Activated CD8-positive, alpha-beta memory T cell treated with anti-CD3 and anti-CD28 coated beads for 4 hours (primary cell): ENCODE measurements at places on chromosomes 6 and 20.

DNA sequence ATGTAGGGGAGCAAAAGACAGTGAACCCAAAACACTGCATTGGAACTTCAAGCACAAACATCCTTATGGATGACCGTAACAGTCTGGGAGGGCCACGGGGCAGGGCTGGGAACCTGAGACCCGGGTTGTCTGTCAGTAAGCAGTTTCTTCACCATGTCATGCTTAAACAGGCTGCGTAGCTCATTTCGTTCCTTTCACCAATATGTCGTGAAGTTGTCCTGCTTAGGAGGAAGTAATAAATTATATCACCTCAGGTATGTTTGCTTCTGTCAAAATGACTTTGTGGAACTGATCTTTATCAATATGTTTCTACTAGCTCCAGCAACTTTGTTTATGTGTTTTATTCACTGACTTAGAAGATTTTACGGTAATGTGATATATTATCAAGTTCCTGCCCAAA lies 12.4 kb upstream of the MAK start:
- no peak for DNase-seq

DNA sequence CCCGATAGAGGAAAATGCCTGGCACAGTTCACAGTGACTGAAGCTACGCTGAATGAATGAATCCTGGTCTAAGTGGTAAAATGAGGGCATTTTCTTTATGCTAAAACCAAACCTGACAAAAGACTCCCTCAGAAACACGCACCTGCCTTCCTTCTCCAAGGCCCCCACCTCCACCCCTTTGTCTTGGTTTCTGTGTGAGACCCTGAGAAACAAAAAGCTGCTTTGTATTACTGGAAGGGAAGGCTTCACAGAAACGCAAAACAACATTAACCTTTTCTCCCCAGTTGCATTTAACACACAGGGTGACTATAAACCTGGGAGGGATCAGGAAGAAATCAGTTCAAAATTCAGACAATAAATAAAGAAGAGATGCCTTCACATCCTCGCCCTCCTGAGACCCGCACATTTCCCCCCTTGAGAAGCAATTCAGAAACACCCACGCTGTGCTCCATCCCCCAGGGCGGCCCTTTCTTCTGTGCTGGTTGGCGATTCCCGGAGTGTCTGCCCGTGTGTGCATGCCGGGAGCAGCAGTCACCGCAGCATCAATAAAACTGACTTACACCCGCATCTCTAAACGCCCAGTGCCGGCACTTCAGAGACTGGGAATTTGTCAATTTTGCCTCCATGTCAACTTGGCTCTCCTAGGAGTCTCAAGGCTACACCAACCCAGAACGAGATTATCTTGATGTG lies 67.2 kb upstream of the TRAF3IP2 start:
- no peak for DNase-seq

DNA sequence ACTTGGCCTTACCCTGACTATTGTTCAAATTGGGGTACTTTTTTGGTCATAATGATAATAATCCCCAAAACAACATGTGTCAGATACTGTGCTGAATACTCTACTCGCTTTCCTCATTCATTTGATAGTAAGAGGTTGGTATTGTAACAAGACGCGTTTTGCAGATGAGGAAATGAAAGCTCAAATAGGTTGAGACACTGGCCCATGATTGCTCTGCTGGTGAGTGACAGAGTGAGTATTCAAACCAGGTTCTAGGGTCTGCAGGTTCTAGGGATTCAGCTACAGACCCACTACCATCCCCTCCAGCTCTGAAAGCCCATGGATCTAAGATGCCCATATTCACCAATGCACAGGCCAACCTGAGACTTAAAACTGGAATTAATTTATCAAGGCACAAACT lies 1.3 kb upstream of the ENPP4 start:
- DNase-seq = no peak

- no peak for DNase-seq
Measured at GRCh38 chr6:169233181-169233580, 20.5 kb downstream of the THBS2 start.

DNA sequence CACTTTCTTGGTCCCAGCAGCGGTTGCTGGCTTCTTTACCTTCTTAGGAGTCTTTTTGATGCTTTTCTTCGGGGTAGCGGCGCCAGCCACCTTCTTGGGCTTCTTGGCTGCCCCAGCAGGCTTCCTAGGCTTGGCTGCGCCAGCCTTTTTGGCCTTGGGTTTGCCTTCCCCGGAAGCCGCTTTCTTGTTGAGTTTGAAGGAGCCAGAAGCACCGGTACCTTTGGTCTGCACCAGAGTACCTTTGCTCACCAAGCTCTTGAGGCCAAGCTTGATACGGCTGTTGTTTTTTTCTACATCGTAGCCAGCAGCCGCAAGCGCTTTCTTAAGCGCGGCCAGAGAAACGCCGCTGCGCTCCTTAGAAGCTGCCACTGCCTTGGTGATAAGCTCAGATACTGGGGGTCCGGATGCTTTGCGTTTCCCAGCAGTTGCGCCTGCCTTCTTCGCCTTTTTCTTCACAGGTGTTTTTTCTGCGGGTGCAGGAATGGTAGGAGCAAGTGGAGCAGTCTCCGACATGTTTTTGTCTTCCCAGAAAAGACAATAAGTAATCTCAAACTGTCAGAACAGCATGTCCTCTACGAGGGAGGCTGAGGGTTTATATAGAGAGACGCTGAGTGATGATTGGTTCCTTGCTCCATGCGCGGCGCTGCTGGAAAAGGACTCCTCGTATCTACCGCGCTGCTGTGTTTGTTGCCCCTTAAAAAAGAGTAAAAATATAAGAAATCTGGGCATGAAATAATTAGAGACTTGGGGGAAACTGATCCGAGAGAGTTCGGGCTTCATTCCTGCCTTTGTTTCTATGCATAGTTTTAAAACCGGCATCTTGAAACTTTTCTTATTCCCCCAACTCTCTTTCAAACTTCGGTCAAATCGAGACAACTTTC lies 130.3 kb upstream of the BTN3A2 start:
- DNase-seq = no peak

GRCh38 chr20:2104236-2104635 lies 2.6 kb downstream of the STK35 start:
- DNase-seq = no peak

GRCh38 chr20:40438161-40438830 lies 250.7 kb downstream of the MAFB start:
- DNase-seq = no peak

DNA sequence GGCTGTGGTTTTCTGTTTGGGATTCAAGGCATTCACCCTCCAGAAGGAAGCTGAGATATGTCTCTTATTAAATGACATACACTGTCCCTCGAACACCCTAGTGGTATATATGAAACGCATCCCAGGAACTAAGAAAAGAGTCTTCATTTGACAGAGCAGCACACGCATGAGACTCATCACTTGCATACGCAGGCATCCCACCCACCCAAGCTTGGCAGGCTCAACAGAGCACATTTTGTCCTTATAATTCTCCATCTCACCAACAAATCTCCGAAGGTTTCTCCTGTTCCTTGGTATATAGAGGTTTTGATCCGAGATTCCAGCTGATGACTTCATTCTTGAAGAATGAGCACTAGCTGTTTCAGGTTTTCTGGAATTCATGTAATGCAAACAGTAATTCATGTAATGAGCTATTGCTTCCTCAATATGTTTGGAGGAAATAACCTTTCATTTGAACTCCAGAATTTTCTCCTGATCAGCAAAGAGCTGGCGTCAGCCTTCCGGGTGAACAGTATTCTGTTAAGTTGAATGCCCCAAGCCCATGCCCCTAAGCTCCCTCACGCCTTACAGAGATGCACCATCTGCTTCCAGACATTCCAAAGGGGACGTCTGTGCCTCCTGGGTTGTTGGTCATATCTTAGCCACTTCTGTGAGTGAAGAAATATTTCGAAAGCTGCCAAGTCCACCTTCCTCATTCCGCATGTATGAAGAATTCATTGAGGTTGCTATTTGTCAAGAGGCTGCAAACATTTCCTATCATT lies 66.0 kb upstream of the CDH4 start:
- no peak for DNase-seq

- DNase-seq = no peak
Measured at GRCh38 chr6:36946526-36946925, 8.0 kb upstream of the PI16 start.

GRCh38 chr6:145204301-145204700 lies 531.0 kb downstream of the EPM2A start:
- no peak for DNase-seq

DNA sequence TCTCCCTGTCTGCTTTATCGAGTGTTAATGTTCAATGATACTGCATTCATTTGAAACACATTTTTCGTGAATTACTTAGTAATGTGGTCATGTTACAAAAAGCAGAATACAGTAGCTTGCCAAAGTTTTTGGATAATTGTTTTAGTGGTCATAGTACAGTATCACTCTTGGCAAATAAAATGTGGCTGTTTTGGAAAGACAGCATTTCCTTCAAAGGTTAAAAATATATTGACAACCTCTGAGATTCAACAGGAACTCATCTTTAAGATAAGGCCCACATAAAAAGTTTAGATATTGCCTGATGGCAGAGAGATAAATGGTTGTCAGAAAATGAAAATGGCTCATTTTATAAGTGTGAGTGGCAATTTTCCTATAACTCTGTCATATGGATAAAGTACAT lies 297.7 kb upstream of the MAN1A1 start:
- no peak for DNase-seq

DNA sequence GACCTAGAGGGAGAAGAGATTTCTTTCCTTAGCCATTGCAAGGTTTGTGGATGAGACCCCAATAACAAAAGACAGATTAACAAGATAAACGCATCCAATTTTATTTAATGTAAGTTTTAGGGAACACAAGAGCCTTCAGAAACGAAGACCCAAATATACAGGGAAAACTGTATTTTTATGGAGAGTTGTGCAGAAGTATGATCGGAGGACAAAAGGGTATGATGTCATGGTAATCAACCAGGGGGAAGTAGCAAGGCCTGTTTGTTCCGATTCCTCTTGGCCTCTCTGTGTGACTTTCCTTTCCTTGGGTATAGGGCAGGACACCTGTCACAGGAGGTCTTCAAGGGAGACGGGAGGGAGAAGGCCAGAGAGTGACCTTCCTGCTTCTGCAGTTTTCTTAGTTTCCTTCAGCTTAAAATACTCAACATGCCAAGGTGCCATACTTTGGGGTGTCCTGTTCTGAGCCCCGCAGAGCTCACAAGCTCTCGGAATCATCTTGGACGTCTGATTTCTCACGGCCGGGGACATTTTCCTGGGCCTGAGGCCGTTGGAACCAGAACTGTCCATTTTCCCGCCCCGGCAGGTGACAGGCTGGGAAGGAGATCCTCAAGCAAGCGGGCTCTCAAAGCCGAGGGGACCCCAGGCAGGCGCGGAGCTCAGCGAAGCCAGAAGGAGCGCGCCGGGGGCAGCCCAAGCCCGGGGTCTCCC lies 21.7 kb downstream of the TMC2 start:
- DNase-seq = no peak

- no peak for DNase-seq
Measured at GRCh38 chr20:41830702-41831101, 212.5 kb upstream of the CHD6 start.

DNA sequence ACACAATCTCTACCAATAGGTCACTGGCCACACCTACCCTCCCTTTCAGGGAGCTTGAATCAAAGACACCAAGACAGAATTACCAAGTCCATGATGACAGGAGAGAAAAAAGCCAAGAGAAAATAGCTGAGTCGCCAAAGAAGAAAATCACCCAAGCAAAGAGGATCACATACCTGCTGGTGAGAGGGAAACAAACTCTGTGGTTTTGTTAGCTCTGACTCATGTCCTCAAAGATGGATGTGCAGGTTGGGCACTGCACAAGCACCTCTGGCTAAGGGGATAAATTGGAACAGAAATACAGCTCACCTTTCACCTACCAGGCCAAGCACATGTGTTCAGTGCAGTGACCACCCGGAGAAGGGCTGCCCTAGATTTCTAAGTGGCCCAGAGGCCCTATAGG lies 114.8 kb downstream of the TFAP2A start:
- no peak for DNase-seq

GRCh38 chr20:18108326-18108725 lies 29.3 kb upstream of the KAT14 start:
- DNase-seq = no peak

GRCh38 chr6:163529605-163530004 lies 115.1 kb downstream of the QKI start:
- DNase-seq = no peak

- DNase-seq = no peak
Measured at GRCh38 chr6:73388433-73388799, 6.2 kb upstream of the DDX43 start.

- DNase-seq = no peak
Measured at GRCh38 chr6:131808460-131809269, 845 bp downstream of the ENPP1 start.

DNA sequence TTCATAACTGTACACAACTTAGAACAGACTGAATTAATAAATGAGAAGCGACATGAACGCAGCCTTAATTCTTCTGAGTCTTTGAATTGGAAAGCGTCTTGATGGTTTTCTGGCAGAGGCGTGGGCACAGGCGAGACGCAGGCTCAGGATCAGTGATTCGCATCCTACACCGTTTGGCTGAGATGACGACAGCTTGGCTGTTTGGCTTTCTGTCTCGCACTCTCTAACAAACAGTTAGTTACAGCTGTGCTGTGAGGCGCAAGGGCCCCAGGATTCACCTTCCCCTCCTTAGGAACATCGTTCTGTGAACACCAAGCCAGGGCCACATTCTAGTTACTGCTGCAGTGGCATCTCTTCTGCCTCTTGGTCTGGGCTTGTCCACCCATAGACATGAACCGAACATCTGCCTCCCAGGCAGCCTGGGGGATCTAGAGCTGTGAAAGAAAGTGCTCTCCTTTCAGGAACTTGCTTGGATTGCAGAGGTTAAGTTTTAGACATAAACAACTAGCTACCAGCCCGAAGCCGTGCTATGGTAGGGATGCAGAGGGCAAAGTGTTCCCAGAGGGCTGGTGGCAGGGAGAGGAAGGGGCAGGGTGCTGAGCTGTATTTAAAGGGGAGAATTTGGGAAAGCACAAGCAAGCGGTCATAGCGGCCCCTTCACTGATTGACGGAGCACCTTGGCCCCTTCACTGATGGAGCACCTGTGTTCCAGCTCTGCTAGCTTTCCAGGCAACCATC lies 49.6 kb downstream of the TCP11 start:
- no peak for DNase-seq

GRCh38 chr6:105300090-105300489 lies 102.8 kb downstream of the PREP start:
- DNase-seq = no peak

DNA sequence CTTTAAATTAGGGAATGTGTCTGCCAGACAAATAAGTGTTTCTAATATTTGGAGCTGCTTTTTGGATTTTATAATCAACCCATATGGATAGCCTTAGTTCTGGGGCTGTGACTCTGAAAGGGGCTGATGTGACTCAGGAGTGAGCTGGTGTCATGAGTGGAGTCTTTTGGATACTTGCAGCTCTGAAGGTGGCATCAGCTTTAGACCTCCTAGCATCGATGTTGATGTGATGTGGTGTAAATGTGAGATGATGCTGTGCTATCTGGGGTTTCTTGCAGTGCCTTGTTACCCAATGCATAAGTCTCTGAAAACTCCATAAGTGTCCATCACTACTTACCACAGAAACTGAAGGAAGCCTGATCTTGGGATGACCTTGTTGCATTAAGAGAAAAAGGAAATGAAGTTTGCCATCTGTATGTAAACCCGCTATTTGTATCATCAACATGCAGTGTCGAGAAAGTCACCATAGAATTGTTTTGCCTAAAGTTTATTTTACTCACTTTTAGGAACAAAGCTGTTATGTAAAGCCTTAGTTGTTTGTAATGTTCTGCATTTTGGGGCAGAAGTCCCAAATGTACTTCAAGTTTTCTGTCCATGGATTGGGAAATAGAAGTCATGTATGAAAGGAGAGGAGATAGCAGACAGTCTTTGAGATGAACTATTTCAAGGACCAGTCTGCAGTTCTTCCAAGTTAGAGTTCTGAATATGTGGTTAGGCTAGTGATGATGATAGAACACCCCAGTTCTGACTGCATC lies 8.0 kb downstream of the FOXO3 start:
- DNase-seq = no peak
